ENCODE measurements at places on chromosomes 1 and 21.

DNA sequence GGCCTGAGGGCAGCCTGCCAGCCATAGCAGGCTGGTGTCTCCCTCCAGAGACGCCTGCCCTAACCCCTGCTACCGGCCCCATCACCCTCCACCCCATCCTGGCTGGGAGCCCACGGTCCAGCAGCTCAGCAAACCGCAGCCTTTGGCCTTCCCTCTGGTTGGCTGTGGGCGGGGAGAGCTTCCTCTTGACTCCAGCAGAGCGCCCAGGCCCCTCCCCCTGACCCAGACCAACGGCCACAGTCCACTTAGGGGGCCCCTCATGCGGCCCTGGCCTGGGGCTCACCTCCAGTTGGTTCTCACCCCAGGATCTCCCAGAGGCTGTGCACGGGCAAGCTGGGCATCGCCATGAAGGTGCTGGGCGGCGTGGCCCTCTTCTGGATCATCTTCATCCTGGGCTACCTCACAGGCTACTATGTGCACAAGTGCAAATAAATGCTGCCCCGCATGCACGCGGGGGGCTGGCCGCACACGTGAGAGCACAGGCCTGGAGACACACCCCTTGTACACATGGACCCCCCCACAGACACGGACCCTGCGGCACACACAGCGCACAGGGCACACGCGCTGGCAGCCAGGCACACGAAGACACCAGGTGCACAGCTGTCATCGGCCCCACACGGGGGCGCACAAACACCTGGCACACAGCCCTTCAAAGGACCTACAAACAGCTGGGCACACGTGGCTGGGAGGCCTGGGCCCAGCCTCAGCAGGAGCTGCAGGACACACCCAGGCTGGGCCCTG is 3.1 kb downstream of the SMIM1 start:
- peak; percentile 84 for DNase-seq

GRCh38 chr1:75952016-75952415 is 19.8 kb upstream of the ASB17 start:
- DNase-seq, result no peak

- no peak for DNase-seq
These were observed 15.8 kb downstream of the PROK1 start for GRCh38 chr1:110466646-110467280.

DNA sequence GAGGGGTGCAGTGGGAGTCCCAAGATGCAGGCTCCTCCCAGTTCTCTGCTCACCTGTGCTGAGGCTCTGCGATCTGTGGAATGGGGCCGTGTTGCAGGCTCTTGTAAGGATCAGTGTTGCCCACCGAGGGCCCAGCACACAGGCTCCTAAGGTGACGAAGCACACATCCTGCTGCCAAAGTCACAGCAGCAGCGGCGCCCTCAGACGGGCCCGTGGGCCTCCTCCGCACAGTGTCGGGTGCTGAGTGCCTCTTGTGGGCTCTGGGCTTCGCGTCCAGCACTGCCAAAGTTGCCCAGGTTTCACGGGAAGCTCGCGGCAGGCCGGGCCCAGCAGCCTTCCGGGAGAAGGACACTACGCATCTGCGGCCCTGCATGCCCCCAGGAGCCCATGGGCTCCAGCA is 72.1 kb upstream of the ABCG1 start:
- DNase-seq, result no peak

GRCh38 chr1:193322211-193322610 is 135.8 kb upstream of the B3GALT2 start:
- peak; percentile 79 for DNase-seq

- no peak for DNase-seq
These were observed at the start of gene LEMD1 for GRCh38 chr1:205421798-205422197. LEMD1 (minus strand) TSS chr1:205422056; CDS start chr1:205420536, 1,520 bp downstream.

GRCh38 chr1:25621876-25622275 is 5.3 kb downstream of the MAN1C1 start:
- DNase-seq, result no peak

- peak; percentile 77 for DNase-seq
These were observed 1.4 kb downstream of the ZNF697 start for GRCh38 chr1:119646521-119647227.

GRCh38 chr1:108117945-108118902 is 81.9 kb downstream of the SLC25A24 start:
- peak; percentile 79 for DNase-seq

DNA sequence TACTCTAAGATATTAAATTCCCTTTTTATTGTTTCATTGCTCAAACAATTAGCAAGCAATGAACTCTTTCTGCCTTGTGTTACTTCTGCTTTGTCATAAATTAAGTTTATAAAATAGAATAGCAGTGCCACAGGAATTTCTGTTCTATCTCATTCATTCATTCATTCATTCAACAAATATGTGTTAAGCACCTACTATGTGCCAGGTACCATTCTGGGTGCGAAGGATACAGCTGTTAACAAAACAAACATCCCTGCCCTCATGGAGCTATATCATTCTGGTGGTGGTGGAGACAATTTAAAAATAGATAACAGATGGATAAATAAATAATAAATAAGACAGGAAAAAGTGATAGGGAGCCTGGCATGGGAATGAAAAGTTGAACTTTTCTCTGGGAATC is 34.5 kb upstream of the AHCYL1 start:
- DNase-seq, result no peak

GRCh38 chr1:42845866-42846256 is 552 bp upstream of the ZNF691 start:
- DNase-seq, result no peak

- DNase-seq, result no peak
These were observed 9.2 kb downstream of the RNF2 start for GRCh38 chr1:185054365-185055060.

GRCh38 chr1:198015309-198015708 is 98.1 kb downstream of the LHX9 start:
- no peak for DNase-seq

All from astrocyte of the hippocampus (primary cell).